ENCODE measurements at places on chromosomes 2 and 18.
A peak's percentile ranks its signal among the peaks of the same experiment; 100 is the strongest.

DNA sequence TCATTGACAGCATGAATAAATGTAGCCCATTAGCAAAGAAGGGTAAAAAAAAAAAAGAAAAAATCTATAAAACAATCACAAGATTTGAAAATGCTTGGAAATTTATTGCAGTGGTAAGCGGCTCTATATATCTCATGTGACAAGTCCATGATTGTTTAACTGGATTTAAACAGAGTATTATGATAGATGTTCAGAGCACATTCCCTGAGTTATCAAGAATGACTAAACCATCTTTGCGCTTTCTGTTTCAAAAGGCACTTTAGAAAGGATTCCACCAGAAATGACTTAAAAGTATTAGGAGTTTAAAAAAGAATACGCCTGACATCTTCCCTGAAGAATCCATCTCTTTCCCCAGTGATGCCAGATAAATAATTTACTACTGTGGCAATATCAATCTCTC lies 409.5 kb upstream of the UBE2E3 start:
- peak; percentile 8 for DNase-seq

DNA sequence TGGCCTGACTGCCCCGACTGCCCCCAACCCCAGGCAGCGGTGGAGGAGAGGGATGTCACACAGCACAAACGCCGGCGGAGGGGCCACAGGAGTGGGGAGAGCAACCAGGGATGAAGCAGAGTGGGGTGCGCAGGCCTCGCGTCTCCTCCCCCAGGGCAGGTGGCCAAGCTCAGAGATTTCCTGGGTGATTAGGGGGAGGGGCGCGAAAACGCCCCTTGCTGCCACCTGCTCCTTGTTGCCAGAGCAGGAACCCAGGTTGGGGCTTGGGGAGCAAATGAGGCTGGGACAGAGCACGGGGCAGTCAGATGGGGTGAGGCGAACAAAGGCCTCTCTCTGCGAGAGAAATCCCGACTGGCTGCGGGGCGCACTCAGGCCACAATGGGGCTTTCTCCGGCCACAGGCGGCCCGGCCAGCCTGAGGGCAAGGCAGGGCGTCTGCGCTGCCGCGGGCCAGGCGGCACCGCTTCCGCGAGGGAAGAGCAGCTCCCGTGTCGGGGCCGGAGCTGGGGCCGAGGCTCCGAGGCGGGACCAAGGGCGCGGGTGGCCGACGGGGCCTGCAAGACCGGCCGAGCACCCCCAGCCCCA lies 11.5 kb downstream of the TEX44 start:
- no peak for DNase-seq

GRCh38 chr2:16184945-16185660 lies 244.8 kb downstream of the MYCN start:
- DNase-seq = no peak

DNA sequence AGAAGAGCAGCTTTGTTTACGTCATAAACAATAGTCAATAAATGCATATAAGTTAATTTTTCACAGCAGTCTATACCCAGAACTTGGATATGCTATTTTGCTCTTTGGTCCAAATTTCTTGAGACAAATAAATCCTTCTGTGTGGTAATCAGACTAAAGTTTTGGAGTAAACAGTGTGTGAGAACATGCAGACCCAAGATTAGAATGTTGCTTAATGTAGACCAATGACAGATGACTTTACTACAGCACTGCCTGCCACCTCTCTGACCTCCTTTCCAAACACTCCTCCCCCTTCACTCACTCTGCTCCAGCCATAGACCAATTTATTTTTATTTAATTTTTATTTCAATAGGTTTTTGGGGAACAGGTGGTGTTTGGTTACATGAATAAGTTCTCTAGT lies 115.3 kb upstream of the TANK start:
- no peak for DNase-seq

DNA sequence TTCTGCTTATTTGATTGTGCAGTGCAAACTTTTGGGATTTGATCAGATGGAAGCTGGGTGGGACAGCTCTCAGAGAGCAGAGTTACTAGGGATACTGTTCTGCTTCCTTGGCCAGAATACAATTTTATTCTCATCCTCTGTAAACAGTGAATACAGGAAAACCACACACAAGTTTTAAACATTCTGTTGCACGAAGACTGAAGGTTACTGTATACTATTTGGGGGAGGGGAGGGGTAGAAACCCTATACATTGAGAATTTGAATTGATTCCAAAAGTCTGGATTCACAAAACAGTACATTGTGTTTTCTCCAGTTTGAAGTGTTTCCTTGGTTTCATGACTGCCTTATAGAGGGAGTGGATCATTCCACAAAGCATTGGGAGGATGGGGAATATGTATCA lies 149.9 kb downstream of the SETBP1 start:
- no peak for DNase-seq

- no peak for DNase-seq
These were observed 248.7 kb upstream of the SIX3 start for GRCh38 chr2:44692821-44693220.

- DNase-seq = no peak
These were observed 76.9 kb upstream of the MAP3K20 start for GRCh38 chr2:172998547-172999272.

DNA sequence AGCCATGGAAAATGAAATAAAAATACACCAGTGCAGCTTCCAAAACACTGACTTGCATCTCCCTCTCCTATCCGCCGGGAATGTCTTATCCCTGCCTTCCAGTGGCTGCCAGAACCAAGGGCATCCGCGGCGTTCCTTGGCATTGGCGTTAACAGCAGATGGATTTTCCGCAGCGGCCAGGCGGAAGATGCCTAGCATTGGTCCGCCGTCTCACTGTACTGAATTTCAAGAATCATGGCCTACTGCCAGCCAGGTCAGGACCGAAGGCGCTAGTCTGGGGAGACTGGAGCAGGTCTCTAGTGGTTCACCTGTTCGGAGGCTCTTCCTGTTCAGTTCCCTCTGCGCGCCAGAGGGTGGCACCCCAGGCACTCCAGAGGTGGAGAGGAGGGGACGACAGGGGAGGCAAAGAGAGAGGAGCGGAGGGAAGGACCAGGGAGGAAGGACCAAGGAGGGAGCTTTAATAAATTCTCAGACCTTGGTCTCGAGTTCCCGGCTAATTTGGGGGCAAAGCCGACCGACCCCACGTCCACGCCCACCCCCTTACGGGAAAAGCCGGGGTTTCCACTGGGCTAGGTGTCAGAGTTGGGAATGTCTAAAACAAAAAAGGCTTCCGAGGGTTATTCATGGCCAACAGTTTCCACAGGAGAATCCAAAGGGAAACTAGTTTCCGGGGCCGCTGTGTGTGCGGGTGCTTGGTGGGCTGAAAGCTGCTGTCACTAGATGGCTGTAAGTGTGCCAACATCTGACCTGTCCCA lies 3.7 kb upstream of the BCL2L11 start:
- DNase-seq = peak; percentile 68

All from HS-27A (cell line).